Fibroblast of skin of scalp (primary cell): ENCODE measurements at places on chromosomes 5 and 9.

DNA sequence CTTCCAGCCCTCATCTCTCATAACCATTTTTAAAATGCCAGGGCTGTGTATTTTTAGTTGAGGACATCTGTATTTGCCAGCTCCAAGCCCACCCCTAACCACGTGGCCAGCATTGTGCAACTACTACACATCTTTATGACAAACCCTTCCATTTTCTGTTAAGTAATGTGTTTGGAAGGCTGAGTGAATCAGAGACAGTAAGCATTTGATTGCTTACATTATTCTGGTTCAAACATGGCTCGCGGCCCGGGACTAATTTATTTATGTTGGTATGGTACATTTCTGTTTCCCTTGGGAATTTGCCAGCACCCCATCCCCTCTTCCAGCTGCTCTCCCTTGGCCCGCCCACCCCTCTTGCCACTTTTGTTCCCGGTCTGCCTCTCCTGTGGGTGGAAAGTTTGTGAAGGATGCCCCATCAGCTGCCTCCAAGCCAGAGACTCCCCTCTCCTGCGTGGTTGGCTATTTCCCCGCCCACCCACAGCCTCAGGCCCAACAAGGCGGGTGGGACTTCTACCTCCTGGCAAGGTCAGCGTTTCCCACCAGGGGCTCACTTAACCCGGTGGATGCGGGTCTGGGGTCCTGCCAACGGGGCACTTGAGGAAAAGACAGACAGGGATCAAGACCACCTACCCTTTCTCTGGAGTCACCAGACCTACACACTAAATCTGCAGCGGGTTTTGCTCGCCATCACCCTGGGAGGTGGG is 162.2 kb downstream of the HSD17B3 start:
- DNase-seq = peak; percentile 95

DNA sequence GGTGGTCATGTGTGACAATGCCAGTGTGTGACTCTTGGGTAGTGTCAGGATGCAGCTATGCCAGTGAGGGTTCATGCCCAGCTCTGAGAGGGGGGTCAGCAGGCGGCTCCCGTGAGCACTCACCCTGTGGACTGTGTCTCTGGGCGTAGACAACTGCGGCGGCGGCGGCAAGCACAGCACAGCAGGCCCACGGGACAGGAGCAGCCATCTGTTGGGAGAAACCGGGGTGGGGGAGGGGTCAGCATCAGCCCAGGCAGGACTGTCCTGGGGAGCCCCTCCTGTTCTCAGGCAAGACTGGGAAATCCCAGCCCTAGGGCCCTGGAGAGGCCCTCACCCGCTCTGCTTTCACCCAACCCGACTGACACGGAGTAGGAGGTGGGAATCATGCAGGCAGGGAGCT is 20.8 kb downstream of the CNTFR start:
- no peak for DNase-seq

DNA sequence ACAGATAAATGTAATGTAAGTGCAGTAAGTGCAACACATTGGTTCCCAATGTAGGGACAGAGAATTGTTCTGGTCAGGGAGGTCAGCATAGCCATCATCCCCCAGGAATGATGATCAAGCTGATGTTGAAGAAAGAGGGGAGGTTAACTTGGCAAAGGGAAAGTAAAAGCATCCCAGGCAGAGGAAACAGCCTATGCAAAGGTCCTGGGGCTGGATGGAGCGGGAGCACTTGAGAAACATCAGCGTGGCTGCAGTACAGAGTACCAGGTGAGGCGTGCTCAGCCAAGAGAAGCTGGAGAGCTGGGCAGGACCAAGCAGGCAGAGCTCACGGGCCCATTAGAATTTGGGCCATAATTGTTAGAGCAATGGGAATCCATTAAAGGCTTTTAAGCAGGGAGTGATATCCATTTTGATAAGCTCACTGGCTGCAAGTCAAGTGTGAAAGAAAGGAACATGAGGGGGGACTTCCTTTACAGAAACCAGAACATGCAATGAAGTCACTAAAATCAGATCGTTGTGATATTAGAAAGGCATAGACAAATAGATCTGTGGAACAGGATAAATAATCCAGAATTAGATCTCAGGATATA is 50.1 kb upstream of the HAND1 start:
- DNase-seq = no peak

DNA sequence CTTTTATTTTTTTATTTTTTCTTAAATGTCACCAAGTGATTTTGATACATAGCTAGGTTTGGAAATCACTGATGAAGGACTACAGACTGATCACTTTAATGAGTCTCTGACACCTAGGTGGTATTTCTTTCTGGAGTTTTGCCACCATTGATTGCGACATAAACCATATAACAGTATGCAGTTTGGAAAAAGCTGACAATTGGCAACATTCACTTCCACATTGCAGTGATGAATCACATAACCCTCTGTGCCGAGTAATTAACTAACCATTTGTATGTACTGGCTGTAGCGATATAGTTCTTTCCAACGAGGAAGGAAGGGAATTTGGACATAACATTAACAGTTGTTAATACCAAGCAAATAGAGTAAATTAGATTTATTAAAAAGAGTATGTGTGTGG is 222.9 kb upstream of the EFNA5 start:
- DNase-seq = peak; percentile 54

DNA sequence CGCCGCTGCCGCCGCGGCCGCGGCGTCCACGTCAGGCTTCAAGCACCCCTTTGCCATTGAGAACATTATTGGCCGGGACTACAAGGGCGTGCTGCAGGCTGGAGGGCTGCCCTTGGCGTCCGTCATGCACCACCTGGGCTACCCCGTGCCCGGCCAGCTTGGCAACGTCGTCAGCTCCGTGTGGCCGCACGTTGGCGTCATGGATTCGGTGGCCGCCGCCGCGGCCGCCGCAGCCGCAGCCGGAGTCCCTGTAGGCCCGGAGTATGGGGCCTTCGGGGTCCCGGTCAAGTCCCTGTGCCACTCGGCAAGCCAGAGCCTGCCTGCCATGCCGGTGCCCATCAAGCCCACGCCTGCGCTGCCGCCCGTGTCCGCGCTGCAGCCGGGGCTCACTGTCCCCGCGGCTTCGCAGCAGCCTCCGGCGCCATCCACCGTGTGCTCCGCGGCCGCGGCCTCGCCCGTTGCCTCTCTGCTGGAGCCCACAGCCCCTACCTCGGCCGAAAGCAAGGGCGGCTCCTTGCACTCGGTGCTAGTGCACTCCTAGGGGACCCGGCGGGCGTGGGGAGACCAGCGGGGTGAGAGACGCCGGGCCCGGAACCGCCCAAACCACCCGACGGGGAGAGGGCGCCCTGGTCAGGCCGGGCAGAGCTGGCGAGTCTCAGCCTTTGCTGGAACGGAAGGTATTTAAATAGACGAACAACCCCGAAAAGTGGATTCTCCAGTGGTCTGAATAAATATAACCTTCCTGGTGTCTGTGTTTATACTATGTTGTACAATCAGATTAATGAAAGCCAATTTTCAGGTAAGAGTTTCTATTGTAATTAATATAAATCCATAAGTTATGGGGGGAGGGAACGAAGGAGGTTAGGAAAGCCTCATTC is 1.2 kb downstream of the FOXB2 start:
- no peak for DNase-seq

GRCh38 chr9:116566677-116567488 is 120.2 kb upstream of the TRIM32 start:
- peak; percentile 53 for DNase-seq

GRCh38 chr5:92838253-92838652 is 742.8 kb downstream of the NR2F1-AS1 start:
- DNase-seq = no peak

DNA sequence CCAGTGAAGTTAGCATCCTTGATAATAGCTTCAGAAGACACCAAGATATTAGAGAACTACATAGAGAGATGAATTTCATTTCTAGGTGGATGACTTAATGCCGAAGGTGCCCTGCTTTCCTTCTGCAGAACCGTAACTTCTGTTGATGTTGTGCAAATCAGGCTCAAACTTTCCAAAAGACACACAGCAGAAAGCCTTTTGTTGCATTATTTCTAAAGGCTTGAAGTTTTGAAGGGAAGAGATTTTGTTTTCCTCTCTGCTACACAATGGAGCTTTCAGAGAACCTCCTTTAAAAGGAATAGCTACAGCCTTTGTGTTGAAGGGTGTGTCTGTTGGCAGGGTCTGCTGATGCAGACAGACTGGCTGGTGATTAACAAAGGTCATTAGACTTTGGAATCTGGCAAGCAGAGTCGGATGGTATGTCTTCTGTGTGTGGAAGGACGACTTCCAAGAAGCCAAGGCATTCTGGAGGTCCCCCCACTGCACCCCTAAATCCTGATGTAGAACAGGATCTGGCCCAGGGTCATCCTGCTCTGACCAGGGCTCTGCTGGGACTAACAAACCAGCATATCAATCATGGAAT is 57.8 kb downstream of the ZNF462 start:
- no peak for DNase-seq

GRCh38 chr9:72958485-72959281 is 5.8 kb upstream of the ALDH1A1 start:
- DNase-seq = no peak
